ENCODE measurements at places on chromosomes 6 and 20. TPM values are rescaled to one million over a fixed set of nuclear protein-coding genes. Genes with fewer than 3 reads are reported as not detected.
A peak's percentile ranks its signal among the peaks of the same experiment; 100 is the strongest.

DNA sequence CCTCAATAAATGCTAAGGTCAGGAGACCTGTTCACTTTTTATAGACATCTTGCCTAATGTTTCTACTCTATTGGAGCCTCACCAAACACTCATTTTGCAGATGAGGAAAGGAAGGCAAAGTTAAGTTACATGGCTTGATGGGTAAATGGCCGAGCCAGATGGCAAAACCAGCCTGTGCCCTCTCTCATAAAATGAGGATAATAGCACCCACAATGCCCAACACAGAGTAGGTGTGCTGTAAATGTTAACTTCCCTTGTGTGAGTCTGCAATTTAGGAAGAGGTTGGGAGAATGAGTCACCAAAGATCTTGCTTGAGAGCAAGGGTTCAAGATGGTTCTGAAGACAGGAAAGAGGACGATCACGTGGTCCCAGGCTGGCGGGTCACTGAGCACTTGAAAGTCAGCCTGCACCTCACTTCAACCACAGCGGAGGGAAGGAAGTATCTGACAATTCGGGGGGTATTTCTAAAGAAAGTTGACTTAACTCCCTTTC lies 3.3 kb downstream of the KCNK5 start:
- no peaks in the 10 kb centered on the region for H3K36me3 ChIP-seq
- H3K27me3 ChIP-seq = peaks cover 13% of the 10 kb centered on the region
- DNase-seq = no peak
- no peaks in the 10 kb centered on the region for H3K4me1 ChIP-seq

Gene SLCO4A1
- 4.1 TPM for total RNA-seq

Gene BANF2
- total RNA-seq = not detected

GRCh38 chr6:22756365-22756764 lies 187.0 kb downstream of the HDGFL1 start:
- no peak overlapping the region for H3K4me3 ChIP-seq
- no peak overlapping the region for H3K27ac ChIP-seq
- peaks cover 8% of the 10 kb centered on the region for H3K4me1 ChIP-seq
- peak; percentile 18 for DNase-seq
- H3K36me3 ChIP-seq = no peaks in the 10 kb centered on the region

DNA sequence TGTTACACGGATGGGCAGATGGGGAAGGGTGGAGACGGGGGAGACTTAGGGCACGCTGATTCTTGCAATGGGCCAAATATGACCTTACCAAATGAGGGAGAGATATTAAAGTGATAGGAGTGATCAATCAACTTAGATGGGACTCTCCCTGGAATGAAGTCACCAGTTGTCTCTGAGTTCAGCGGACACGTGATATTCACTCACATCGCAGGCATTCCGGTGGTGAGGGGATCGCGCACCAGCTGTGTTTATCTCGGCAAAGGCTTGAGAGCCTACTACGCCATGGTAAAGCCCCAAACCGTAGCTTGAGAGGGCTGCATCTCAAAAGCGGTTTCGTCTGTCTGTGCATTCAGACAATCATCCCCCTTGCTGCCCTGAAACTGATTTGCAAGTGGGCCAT lies 5.5 kb downstream of the BMP7 start:
- DNase-seq = no peak
- H3K27ac ChIP-seq = no peak overlapping the region
- H3K36me3 ChIP-seq = no peaks in the 10 kb centered on the region
- H3K4me3 ChIP-seq = no peak overlapping the region
- peaks cover 28% of the 10 kb centered on the region for H3K27me3 ChIP-seq
- no peaks in the 10 kb centered on the region for H3K4me1 ChIP-seq

- H3K27me3 ChIP-seq = peaks cover 3% of the 10 kb centered on the region
- H3K36me3 ChIP-seq = no peaks in the 10 kb centered on the region
- no peak overlapping the region for H3K4me3 ChIP-seq
- H3K27ac ChIP-seq = no peak overlapping the region
These were observed 1.5 kb upstream of the SLC17A3 start for GRCh38 chr6:25875563-25875905.

Gene LTB
- 1.2 TPM for total RNA-seq

Gene PSORS1C1
- total RNA-seq = 9.2 TPM

DNA sequence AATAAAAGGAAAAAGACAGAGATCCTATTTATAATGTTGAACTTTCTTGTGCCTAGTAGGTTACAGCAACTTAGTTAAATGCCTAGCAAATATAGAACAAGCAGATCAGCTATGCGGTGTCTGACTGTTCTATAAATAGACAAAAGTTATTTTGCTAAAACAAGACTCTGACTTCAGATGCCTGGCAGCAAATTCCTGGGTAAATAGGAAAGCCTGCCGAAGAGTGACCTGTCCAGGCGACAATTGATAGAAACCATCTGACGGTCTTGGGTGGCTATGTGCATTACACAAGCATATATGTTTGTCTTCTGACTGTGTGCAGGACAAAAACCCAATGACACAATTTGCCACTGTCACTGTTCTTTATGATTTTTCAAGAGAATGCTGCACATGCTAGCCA lies 38.0 kb upstream of the PDE10A start:
- no peak overlapping the region for H3K27ac ChIP-seq
- H3K36me3 ChIP-seq = no peaks in the 10 kb centered on the region
- no peak for DNase-seq
- no peak overlapping the region for H3K4me3 ChIP-seq
- no peaks in the 10 kb centered on the region for H3K27me3 ChIP-seq
- no peaks in the 10 kb centered on the region for H3K4me1 ChIP-seq

Gene CRYBG1
- 25.0 TPM for total RNA-seq

Gene MYB
- 0.53 TPM for total RNA-seq

Gene BACH2
- total RNA-seq = 5.9 TPM

DNA sequence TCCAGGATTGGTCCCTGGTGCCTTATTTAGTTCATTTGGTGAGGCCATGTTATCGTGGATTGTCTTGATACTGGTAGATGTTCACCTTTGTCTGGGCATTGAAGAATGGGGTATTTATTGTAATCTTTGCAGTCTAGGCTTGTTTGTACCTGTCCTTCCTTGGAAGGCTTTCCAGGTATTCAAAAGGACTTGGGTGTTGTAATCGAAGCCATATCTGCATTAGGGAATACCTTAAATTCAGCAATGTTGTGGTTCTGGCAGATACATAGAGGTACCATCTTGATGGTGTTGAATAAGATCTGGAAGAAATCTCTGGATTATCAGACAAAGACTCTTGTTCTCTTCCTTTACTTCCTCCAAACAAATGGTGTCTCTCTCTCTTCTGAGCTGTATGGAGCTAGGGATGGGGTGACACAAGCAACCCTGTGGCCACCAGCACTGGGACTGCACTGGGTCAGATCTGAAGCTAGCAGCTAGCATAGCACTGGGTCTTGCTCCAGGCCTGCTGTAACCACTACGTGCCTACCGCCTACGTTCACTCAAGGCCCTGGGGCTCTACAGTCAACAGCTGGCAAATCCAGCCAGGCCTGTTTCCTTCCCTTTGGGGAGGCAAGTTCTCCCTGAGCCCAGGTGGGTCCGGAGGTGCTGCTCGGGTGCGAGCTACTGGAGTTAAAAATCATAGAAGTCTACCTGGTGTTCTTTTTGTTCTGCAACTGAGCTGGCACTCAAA lies 261.1 kb upstream of the CITED2 start:
- no peak overlapping the region for H3K27ac ChIP-seq
- no peaks in the 10 kb centered on the region for H3K36me3 ChIP-seq
- H3K4me3 ChIP-seq = no peak overlapping the region
- H3K27me3 ChIP-seq = no peaks in the 10 kb centered on the region

DNA sequence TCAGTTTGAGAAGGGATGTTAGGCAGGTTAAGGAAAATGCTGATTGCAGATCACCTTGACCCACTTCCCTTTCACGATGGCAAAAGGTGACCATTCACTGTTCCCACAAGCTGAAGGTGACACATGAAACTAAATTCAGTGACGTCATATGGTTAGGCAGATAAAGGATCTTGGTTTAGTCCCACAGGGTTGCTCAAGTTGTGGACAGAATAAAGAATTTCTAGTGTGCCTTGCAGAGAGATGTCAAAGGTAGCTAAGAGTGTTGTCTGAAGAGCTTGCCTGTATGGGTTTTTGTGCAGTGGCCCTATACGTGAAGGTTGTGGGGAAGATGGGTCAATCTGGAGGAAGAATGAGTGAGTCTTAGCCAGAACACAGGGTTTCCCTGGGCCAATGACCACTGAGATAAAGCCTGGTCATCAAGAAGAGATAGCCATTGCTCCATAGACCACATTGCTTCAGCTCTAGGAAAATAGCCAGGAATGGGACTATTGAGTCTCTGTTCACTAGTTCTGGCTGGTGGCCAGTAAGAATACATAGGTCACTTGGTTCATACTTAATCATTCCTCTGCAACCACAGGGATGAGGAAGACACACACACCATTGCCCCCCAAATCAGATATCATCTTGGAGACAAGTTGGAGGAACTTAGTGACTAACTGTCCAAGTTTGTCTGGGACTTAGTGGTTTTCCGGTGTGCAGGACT lies 148.5 kb upstream of the ATXN1 start:
- H3K4me3 ChIP-seq = no peak overlapping the region
- H3K27ac ChIP-seq = no peak overlapping the region
- no peaks in the 10 kb centered on the region for H3K36me3 ChIP-seq
- DNase-seq = no peak
- H3K4me1 ChIP-seq = no peaks in the 10 kb centered on the region

DNA sequence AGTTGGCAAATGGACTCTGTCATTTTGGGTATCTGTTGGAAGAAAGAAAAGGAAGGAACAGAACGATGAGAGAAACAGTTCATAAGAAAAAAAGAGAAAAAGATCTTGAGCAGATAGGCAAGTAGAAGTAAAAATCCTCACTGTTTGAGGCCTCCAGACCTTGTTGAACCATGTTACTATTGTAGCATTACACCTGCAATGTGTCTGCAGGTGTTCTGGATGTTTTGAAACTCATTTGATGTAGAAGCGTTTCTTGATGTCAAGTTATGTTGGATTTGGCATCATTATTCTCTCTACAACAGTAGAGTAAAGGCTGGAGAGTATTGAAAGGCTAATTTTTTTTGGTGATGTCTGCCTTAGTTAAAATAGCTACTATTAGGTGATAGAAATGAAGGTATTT lies 108.7 kb downstream of the CARMIL1 start:
- no peaks in the 10 kb centered on the region for H3K36me3 ChIP-seq
- no peak overlapping the region for H3K4me3 ChIP-seq
- DNase-seq = no peak
- H3K4me1 ChIP-seq = peaks cover 5% of the 10 kb centered on the region

DNA sequence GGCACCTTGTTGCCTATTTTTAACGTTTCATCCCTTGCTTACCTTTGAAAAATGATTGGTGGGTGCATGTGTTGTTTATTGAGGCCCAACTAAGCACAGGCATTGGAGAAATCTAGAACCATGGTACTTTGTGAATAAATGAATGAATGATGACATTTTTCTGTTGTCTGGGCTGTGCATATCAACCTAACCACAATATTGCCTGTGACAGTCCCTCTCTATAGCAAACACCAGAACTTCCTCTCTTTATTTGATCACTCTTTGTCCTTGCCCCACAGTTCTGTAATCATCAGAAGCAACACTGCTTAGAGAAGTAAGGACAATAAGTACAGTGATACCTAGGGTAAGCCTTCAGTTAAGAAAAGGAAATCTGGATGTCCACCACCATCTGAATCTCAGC lies 75.1 kb downstream of the TBC1D7 start:
- no peak overlapping the region for H3K4me3 ChIP-seq
- H3K4me1 ChIP-seq = no peaks in the 10 kb centered on the region
- DNase-seq = no peak
- no peaks in the 10 kb centered on the region for H3K36me3 ChIP-seq
- no peak overlapping the region for H3K27ac ChIP-seq
- no peaks in the 10 kb centered on the region for H3K27me3 ChIP-seq

DNA sequence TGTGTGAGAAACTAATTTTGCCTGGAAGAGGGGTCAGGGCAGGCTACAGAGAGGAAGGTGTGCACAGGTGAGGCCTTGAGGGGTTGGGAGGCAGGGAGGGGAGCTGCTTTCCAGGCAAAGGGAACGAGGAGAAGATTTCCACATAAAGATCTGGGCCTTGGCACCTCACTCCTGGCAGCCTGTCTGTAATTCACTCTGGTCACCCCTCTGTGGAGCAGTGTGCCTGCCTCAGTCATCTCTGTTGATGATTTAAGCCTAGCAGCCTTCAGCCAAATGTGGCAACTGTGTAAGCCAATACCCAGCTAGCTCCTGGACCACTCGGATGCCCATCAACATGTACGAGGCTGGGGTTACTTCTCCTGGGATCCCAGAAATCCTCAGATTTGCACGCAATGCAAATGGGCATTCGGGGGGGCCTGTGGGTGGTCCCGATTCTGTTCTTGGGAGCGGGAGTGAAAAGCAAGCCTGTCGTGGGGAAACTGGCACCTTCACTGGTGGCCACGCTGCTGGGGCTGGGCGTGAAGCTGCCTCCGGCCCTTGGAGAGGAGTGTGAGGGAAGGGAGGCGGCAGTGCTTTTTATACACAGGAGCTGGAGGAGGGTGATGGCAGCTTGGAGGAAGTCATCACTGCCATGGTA lies 360.4 kb downstream of the ZFAND3 start:
- no peak overlapping the region for H3K27ac ChIP-seq
- no peak overlapping the region for H3K4me3 ChIP-seq

DNA sequence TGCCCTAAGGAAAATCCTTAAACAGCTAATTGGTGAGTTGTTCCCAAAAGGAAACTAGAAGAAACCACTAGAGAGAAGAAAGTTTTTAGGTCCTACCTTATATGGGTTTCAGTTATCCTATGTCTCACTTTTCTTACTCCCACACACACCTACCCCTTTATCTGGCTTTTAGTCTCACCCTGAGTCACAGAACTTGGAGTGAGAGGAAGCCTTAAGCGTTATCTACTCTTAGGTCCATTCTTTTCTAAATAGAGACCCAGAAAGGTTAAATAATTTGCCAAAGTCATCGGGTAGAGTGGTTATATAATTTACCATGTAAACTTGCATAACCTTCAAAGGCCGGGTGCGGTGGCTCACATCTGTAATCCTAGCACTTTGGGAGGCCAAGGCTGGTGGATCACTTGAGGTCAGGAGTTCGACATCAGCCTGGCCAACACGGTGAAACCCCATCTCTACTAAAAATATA lies 4.3 kb upstream of the RPP21 start:
- peaks cover 3% of the 10 kb centered on the region for H3K4me1 ChIP-seq
- peaks cover 23% of the 10 kb centered on the region for H3K36me3 ChIP-seq
- H3K27me3 ChIP-seq = no peaks in the 10 kb centered on the region
- H3K4me3 ChIP-seq = no peak overlapping the region

DNA sequence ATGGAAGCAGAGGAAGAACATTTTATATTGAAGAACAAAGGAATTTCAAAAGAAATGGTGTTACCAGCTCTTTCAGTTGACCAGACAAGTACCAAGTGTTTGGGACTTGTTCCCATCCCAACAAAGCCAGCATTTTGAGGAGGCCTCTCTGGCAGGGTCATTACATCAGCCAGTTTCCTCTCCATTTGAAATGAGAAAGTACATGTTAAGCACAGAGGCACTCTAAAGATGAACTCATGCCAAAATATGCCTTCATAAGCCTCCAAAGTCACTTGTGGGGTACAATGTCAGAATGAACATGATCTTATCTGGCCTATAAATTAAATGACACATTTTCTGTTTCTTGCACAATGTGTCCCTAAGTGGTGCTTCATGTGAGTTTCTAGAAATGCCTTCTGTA lies 223.9 kb downstream of the PRL start:
- H3K36me3 ChIP-seq = no peaks in the 10 kb centered on the region
- peaks cover 10% of the 10 kb centered on the region for H3K4me1 ChIP-seq
- no peak overlapping the region for H3K4me3 ChIP-seq
- H3K27ac ChIP-seq = no peak overlapping the region
- DNase-seq = no peak
